Activated CD4-positive, alpha-beta memory T cell treated with anti-CD3 and anti-CD28 coated beads for 36 hours (primary cell): ENCODE measurements at places on chromosomes 13 and 19.

- H3K27ac ChIP-seq = no peak overlapping the region
- peaks cover 3% of the 10 kb centered on the region for H3K27me3 ChIP-seq
- DNase-seq = no peak
- H3K36me3 ChIP-seq = no peaks in the 10 kb centered on the region
These were observed 69.3 kb downstream of the NUFIP1 start for GRCh38 chr13:44920013-44920412.

DNA sequence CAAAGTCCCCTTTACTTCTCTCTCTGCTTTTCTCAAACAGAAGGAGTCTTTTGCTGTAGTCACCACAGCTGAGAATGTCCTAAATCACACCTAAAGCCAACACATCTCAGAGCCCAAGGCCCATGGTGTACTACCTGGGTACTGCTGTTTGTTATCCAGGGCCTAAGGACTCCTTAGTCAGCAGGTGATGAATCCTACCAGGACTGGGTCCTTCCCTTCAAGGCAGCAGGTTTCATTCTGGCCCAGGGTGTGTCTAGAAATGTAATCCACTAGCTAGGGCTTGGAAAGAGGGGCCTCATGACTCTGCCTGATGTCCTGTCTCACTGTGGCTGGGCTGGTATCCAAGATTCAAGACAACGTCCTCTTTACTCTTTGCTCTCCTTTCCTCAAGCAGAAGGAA, 36.2 kb upstream of the ENOX1 start:
- H3K4me3 ChIP-seq = no peak overlapping the region
- no peaks in the 10 kb centered on the region for H3K36me3 ChIP-seq
- peaks cover 15% of the 10 kb centered on the region for H3K27me3 ChIP-seq
- no peaks in the 10 kb centered on the region for H3K4me1 ChIP-seq

- no peak overlapping the region for H3K4me3 ChIP-seq
- H3K36me3 ChIP-seq = no peaks in the 10 kb centered on the region
- DNase-seq = no peak
- no peaks in the 10 kb centered on the region for H3K27me3 ChIP-seq
- peaks cover 21% of the 10 kb centered on the region for H3K4me1 ChIP-seq
These were observed 486.8 kb downstream of the FOXO1 start for GRCh38 chr13:40179445-40180281.

GRCh38 chr13:52882785-52883184, 34.3 kb upstream of the PCDH8 start:
- H3K36me3 ChIP-seq = no peaks in the 10 kb centered on the region
- no peaks in the 10 kb centered on the region for H3K4me1 ChIP-seq
- peaks cover 18% of the 10 kb centered on the region for H3K27me3 ChIP-seq

DNA sequence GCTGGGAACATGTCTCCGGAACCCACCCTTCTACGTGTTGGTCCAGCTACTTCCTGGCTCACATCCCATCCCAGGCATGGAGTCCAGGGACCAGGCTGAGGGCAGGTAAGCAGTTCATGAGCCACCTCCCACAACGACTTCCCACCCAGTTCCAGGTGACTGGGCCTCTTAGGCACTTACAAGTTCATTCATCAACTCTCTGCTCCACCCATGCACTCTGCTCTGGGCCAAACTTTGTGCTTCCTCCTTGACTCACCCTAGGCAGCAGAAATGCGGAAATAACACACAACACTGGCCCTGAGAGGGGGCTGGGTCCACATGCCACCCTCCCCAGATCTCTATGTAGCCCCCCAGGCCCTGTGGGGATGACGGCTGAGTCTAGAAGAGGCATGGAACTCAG, 20.5 kb downstream of the IQCN start:
- no peak for DNase-seq
- no peak overlapping the region for H3K4me3 ChIP-seq
- no peak overlapping the region for H3K27ac ChIP-seq
